ENCODE measurements at places on chromosomes 2 and 18.

DNA sequence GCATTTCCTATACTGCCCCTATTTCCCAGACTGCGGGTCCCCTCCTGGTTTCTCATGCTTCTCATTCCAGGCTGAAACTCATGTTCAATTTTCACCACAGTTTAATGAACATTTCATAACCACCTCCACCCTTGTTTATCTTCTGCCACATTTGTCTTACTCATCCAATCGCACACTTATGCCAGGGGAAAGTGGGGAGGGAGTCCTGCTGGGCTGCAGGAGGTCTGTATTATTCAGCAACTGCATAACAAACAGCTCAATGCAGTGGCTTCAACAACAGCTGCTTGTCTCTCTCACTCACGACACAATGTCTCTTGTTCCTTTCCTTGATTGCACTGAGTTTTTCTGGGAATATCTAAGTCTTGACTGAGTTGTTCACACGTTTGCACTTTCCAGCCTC lies 106.0 kb downstream of the ZNF519 start:
- DNase-seq: no peak

- DNase-seq: no peak
Measured at GRCh38 chr2:234375176-234375880, 121.6 kb downstream of the ARL4C start.

DNA sequence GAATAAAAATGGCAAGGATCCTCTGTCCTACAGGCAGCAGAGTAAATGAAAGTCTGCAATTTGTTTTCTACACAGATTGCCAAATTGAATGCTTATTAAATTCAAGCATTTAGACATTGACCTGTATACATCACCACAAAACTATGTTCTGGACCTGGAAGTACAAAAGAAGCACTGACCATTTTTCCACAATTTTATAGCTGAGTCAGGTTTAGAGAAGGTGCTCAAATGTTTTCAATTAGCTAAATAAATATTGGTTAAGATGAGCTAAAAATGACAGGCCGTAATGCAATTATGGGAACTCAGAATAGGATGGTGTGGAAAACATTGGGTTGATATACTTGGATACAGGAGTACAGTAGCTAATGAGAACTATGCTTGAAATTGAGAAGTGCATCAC lies 490.7 kb upstream of the MEIS1 start:
- no peak for DNase-seq

DNA sequence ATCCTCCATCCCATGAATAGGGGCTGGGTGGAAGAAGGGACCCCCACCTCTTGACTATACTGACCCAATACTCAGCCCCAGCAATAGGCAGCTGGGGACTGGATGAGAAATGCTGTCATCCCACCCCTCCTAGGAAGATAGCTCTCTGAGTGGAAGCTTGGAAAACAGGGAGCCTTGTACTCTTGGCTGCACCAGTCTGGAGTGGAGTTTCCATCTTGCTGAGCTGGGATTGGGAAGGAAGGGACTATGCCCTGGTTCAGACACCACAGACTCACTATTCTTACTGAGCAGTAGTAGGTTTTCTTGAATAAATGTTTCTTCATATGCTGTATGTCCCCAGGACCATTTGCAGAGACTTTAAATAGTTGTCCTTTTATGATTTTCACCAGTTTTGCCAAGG lies 7.4 kb downstream of the DCAF17 start:
- no peak for DNase-seq

- DNase-seq: no peak
Measured at GRCh38 chr2:175318542-175318941, 137.0 kb upstream of the ATP5MC3 start.

DNA sequence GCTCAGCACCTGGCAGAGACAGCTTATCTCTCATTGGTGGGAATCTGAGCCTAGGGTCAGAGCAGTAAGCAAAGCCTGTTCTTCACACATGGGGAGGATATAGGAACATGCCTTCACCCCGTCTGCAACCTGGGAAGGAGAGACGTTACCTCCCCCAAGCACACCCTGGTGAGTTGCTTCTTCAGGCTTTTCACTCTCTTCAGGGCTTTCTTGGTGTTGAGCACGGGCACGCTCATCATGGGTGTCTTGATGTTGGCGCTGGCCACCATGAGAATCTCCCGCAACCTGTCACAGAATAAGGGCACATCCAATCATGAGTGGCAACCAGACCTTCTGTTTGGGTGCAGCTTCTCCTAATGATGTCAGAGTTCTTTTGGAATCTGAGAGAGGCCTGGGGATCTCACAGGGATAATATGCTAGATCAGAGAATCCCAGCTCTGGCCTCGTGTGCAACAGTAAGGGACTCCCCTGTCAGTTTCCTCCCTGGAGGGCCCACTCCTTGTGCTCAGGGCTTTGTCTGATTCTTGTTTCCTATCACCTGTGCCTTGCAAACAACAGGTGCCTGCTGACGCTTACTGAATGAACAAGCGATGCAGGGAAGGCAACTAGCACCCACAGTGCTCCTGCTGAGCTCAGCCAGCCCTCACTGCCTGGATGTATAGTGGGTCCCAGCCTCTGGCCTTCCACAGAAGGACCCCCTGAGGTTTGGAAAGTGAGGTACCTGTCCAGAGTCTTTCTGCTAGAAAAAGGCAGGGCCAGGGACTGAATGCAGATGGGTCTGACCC lies 66.3 kb downstream of the POLR1A start:
- no peak for DNase-seq

DNA sequence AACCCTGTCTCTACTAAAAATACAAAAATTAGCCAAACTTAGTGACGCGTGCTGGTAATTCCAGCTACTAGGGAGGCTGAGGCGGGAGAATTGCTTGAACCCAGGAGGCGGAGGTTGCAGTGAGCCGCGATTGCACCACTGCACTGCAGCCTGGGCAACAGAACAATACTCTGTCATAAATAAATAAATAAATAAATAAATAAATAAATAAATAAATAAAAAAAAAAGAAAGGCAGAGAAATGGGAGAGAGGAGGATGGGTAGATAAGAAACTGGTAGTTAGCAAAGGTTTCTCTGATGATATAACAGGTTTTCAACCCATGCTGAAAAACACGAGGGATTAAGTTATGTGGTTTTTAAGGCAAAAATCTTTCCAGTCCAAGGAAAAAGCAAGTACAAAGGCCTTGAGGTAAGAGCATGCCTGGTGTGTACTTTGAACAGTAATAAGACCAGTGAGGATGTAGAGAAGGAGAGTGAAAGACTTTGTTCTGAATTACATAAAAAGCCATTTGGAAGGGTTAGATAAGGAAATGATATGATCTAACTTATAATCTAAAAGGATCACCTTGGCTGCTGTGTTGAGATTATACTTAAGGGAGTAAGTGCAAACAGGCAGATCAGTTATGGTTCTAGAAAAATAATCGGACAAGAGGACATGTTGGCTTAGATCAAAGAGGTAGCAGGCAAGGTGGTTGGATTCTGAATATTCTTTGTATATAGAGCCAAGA lies 159.3 kb downstream of the PTH2R start:
- no peak for DNase-seq

DNA sequence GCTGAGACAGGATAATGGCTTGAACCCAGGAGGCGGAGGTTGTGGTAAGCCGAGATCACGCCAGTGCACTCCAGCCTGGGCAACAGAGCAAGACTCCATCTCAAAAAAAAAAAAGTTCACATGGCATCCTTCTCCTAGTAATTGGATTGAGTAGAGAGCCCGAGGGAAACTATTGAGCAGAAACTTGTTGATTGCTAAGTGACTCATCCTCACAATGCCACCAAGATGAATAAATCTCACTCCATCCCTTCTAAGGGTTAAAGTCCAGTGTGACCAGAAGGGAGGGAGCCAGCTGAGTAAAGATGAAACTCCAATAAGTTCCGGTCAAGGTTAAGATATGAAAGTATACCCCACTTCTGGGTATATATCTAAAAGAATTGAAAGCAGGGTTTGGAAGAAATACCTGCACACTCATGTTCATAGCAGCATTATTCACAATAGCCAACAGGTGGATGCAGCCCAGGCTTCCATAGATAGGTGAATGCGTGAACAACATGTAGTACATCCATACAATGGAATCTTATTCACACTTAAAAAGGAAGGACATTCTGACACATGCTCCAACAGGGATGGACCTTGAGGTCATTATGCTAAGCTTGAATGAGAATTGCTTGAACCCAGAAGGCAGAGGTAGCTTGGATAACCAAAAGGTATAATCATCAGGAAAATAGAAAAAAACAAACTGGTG lies 13.0 kb upstream of the FHL2 start:
- DNase-seq: no peak

DNA sequence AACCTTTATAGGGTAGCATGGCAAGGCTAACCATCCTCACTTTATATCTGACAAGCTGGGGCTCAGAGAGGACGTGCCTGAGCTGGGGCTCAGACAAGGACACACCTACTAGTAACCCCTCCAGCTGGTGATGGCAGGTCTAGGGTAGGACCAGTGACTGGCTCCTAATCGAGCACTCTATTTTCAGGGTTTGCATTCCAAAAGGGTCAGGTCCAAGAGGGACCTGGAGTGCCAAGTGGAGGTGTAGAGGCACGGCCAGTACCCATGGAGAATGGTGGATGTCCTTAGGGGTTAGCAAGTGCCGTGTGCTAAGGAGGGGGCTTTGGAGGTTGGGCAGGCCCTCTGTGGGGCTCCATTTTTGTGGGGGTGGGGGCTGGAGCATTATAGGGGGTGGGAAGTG lies 1.2 kb upstream of the DES start:
- no peak for DNase-seq

DNA sequence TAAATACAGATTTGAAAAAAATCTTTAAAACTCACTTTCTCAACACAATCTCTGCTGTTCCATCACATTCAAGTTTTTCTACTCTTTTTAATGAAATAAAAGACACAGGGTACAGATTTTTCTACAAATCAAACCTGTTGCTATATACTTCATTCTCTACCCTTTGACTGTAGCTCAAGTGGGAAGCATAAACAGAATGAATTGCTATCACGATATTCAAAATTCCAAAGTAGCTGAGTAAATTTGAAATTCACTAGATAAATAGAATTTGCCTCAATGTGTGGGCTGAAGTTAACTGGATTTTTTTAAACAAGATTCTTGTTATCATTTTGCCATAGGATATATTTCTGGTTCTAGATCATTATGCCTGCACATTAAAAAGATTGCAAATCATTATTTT lies 185.9 kb downstream of the ZNF521 start:
- DNase-seq: no peak

- DNase-seq: peak; percentile 98
Measured at GRCh38 chr2:10447895-10448575, at the start of gene ODC1. Gene ODC1, minus strand, starts transcription at chr2:10448327. Its CDS starts 3,295 bp downstream, at chr2:10445032.

DNA sequence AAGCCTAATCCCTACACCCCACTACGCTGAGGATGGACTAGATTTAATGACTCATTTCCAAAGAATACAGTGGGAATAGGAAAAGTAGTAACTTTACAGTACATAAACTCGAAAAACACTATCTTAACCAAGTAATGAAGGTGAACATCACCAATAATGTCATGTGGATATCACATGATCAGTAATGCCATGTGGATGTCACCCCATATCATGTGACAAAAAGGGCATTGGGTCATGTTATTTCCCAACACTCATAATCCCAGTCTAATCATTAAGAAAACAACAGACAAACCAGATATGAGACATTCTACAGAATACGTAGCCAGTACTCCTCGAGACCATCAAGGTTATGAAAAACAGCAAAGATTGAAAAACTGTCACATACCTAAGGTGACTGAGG lies 667.3 kb upstream of the CRIM1 start:
- no peak for DNase-seq

DNA sequence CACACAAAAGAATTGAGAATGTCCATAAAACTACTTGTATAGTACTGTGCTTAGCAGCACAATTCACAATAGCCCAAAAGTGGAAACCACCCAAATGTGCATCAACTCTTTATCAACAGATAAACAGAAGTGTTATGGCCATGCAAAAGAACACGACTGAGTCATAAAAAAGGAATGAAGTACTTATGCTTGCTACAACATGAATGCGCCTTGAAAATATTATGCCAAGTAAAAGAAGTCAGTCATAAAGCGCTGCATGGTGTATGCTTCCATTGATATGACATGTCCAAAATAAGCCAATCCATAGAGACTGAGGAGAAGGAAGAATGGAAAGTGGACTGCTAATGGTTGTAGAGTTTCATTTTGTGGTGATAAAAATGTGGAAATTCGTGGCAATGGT lies 12.1 kb upstream of the MAP2 start:
- no peak for DNase-seq

DNA sequence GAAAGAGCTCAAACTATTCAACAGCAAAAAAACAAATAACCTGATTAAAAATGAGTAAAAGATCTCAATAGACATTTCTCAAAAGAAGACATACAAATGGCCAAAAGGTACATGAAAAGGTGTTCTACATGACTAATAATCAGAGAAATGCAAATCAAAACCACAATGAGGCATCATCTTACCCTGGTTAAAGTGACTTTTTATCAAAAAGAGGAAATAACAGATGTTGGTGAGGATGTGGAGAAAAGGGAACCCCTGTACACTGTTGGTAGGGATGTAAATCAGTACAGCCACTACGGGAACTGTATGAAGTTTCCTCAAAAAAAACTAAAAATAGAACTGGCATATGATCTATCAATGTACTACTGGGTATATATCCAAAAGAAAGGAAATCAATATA lies 39.8 kb upstream of the TMEM163 start:
- DNase-seq: no peak

- DNase-seq: no peak
Measured at GRCh38 chr2:69605284-69605683, 38.3 kb downstream of the AAK1 start.

DNA sequence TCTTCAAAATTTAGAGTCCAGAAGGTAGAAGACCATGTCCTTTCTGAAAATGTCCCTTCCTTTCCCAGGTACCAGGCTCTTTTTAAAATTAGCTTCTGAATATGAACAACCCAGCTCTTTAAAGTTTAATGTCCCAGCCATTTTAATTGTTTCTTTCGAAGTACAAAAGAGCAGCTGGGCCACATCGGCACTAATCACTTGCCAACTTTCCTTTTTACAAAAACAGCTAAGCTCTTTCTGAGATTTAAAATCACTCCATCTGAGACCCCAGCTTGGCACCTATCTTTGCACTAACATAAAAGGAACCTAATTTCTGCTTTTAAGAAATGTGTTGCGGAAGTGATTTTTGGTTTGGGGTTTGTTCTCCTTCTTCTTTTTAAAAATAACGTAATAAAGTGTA lies 2.6 kb downstream of the BOD1L2 start:
- no peak for DNase-seq

DNA sequence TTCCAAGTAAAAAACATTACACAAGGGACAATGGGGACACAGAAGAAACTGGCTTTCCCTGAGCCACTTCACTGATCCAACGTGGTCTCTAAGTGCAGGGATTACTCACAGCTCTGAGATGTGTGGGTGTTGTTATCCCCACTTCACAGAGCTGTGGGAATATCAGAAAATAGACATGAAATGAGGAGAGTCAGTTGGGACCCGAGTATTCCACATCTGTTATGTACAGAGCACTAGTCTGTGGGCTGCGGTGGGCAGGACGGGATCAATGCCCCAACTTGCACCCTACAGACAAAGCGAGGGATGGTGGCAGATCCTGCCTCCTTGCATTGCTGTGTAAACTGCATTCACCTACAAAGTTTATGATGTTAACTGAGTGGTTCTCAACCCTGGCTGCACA lies 11.7 kb downstream of the LAMA1 start:
- DNase-seq: no peak
